Activated naive CD8-positive, alpha-beta T cell treated with anti-CD3 and anti-CD28 coated beads, Interleukin-2, amount 50 U/mL, for 16 hours (primary cell): ENCODE measurements at places on chromosomes 16 and 17.

GRCh38 chr17:2212400-2212981 lies 91.1 kb downstream of the SMG6 start:
- DNase-seq, result no peak

- DNase-seq, result no peak
Measured at GRCh38 chr17:29195465-29196081, 15.4 kb upstream of the MYO18A start.

DNA sequence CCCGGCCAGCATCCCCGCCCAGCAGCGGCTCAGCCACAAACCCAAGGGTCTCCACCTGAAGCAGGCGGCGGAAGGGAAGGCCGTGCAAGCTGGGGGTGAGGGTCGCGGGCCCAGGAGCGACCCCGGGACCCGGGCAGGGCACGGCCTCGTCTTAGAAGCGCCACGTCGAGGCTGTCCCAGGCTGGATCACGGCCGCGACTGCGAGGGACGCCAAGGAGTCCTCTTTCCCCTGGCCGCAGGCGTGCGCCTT lies 538 bp upstream of the CCNF start:
- no peak for DNase-seq

DNA sequence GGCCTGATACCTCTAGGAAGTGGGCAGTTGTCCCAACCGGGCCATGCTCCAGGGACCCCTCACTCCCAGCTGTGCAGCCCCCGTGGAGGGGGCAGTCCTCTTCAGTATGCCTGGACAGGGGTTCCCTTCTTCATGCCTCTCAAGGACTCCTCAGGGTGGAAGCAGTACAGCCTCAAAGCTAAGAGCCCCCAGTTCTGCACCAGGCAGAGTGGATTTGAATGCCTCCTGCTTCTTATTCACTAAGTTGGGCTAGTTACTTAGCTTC lies 23.9 kb upstream of the ST6GALNAC1 start:
- DNase-seq, result no peak

- DNase-seq, result no peak
Measured at GRCh38 chr17:42809250-42809649, 10.6 kb downstream of the CNTD1 start.

GRCh38 chr16:5349670-5350517 lies 252.3 kb upstream of the EEF2KMT start:
- no peak for DNase-seq

DNA sequence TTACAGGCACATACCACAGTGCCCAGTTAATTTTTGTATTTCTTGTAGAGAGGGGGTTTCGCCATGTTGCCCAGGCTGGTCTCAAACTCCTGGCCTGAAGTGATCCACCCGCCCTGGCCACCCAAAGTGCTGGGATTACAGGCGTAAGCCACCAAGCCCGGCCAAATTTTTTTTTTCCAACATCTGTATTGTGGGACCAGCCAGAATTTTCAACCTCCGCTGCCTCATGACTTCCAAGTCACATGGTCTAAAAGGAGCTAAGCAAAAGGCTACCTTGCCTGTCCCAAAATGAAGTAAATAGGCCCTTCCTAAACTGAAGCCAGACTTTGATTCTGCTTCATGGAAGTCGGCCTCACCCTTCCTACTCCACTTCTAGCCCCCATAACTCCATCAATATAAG lies 4.2 kb upstream of the SPAG7 start:
- DNase-seq, result no peak

DNA sequence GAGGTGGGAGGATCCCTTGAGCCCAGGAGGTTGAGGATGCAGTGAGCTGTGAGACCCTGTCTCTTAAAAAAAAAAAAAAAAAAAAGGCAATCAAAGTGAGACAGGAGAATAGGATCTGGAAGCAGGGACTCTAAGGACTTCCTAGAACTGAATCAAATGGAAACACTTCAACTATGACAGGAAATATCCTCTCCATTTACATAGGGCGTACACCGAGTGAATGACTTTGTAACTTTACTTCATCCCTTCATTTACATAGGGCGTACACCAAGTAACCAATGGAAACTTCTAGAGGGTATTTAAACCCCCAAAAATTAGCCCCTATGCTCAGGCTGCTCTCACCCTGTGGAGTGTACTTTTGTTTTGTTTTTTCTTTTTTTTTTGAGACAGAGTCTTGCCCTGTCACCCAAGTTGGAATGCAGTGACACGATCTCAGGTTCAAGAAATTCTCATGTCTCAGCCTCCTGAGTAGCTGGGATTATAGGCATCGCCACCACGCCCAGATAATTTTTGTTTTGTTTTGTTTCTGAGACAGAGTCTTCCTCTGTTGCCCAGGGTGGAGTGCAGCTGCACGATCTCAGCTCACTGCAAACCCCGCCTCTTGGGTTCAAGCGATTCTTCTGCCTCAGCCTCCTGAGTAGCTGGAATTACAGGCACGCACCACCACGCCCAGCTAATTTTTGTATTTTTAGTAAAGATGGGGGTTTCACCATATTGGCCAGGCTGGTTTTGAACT lies 9.6 kb upstream of the PRPSAP1 start:
- no peak for DNase-seq

GRCh38 chr17:7167832-7168231 lies 11.3 kb downstream of the ASGR1 start:
- DNase-seq, result no peak

GRCh38 chr16:6846452-6846851 lies 486.2 kb upstream of the RBFOX1 start:
- DNase-seq, result no peak

GRCh38 chr16:84888450-84888849 lies 68.7 kb downstream of the CRISPLD2 start:
- DNase-seq, result no peak

- DNase-seq, result no peak
Measured at GRCh38 chr17:49505854-49506253, 10.8 kb downstream of the NGFR start.

DNA sequence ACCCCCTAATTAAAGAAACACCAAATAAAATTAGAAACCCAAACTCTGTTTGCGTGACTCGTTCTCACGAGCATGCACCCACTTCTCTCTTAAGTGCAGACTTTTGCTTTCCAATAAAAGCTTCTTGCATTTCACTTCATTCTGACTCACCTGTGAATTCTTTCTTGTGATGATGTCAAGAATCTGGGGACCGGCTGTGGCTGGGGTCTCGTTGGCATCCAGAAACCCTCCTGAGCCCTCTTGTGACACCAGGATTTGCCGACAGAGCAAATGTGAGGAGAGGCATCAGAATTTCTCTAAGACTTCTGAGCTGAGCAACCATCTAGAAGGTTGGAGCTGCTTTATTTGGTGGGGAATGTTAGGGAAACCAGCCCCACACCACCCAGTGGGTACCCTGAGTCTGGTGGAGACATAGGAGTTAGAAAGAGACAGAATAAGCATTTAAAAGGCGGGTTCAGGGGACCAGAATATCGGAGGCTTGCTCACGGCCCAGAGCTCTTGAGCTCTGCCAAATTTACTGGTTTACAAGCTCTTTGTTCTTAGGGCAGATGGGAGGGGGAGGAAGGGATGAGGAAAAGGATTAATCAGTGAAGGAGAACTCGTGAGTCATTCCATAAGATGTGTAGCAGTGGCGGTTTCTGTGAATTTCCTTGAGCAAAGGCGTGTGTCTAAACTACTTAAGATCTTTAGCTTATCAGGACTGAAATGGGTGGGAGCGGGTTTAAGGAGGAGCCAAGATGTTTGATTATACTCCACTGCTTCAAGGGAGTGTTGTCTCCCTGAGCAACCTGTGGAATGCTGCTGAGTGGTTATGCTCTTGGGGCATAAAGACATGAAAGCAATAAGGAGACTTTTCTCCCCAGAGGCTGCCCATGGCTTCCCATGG lies 24.2 kb upstream of the TMC5 start:
- DNase-seq, result no peak

DNA sequence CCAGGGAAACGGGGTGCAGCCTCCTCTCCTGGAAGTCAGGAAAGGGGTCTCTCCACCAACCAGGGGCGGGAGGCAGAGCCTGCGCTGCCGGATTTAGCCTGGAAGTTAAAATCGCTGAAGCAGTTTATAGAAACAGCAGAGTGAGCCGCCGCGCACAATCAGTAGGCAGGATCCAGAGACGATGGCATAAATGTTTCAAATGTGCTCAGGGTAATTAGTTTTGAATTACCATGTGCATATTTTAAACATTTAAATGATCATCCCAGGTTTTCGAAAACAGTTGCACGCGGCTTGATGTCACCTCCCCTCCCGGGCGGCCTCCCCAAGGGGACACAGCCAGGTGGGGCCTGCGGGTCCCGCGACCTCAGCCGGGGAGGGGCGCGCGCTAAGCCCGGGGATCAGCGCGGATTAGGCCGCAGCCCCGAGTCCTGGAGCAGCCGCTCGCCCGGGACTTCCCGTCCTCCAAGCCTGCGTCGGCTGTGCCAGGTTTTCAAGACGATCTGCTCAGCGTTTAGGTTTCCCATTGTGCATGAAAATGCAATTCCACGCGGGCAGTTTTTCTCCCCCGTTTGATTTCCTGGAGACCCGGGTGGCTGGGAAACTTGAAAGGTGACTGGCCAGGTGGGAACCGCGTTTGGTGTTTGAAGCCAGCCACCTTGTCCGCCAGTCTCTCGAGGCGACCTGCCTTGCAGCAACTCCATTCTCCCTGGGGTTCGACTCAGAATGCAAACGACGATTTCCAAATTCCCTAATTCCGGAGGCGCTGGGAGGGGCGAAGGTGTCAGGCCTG lies 78.3 kb downstream of the RPA1 start:
- DNase-seq, result no peak

DNA sequence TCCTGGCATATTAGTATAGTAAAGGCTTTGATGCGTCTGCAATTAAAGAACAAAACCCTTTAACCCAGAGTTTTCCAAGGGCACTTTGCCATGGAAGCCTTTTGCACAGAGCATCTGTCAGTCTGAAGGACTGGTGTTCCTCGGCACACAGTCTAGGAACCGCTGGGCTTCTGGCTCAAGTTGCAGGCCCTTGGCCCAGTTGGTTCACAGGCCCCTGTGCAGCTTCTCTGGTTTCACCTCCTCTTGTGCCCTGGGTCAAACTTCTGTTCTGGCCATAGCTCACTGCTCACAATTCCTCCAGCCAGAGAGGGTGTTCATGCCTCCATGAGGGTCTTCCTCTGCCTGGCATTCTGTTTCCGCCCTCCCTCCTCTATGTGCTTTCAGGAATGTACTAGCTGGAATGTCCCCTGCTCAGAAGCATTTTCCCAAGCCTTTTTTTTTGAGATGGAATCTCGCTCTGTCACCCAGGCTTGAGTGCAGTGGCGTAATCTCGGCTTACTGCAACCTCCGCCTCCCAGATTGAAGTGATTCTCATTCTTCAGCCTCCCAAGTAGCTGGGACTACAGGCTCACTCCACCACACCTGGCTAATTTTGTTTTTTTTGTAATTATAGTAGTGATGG lies 34.5 kb upstream of the TEX2 start:
- no peak for DNase-seq

DNA sequence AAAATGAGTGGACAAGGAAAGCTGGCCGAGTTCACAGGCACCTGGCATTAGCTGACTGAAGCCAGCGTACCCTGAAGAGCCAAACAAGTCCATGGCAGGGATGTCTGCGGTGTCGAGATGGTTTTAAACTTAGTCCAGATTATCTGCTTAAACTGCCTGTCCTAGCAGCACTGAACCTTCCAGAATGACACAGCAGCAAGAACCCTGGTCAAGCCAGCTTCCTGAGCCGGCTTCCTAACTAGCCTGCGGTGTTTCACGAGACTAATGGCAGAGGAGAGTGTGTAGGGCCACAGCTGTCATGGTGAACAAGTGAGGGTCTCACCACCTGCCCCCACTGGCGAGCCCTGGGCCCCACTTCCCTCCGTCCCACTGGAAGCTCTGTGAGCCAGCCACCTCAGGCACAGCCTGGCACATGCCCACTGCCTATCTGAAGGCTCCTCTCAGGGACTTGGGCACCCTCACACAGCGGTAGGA lies 28.8 kb upstream of the MTSS2 start:
- DNase-seq, result no peak

DNA sequence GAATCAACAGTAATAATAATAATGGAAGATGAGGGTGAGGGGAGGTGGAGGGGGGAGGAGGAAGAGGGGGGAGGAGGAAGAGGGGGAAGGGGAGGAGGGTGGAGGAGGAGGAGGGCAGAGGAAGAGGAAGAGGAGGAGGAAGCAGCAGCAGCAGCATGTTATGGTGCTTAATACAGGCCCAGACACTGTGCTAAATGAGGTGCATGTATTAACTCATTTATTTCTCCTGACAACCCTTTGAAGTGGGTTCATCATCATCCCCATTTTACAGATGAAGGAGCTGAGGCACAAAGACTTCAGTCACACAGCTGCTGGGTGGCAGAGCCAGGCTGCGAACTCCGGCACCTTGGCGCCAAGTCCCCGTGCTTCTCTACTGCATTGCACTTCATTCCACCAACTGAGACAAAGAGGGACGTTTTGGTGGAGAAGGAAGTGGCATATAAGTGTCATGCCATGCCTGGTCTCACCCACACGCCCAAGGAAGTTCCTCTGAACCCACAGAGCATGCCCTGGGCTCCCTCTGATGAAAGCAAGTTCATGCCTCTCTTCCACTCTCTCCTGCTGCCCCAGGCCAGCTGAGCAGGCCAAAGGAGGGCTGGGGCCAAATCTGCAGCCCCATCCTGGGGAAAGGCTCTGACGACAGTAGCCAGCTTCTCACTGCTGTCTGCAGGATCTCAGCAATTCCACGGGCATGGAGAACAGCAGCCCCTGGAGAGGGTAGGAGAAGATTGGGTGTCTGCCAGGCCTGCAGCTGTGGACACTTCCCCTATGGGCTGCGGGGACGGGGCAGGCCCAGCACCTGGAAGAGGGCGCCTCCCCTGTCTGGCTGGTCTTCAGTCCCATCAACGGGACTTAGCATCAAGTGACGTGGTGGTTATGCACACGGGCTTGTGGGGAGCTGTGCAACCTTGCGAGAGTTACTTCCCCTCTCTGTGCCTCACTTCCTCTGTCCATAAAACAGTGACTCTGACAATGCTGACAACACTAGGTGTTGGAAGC lies 21.8 kb downstream of the XYLT1 start:
- no peak for DNase-seq

DNA sequence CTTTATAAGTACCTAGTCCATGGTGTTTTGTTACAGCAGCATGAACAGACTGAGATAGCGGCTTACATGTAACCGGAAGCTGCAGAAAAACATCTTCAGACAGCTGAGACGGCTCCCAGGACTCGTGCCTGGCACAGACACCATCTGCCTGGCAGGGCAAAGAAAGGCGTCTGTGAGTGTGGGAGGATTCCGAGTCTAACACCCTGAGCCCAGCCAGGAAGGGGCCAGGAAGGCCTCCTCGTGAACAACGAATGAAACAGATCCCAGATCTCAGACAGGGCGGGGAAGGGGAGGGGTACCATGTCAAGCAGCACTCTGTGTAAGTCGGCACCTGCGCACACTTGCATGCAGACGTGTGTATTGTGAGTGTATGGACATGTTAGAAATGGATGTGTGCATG lies 4.4 kb upstream of the CSNK1D start:
- DNase-seq, result no peak
